A172 (cell line): ENCODE measurements at places on chromosomes 1 and 21.

GRCh38 chr21:35039595-35040289 is 9.4 kb downstream of the RUNX1 start:
- DNase-seq, result no peak

DNA sequence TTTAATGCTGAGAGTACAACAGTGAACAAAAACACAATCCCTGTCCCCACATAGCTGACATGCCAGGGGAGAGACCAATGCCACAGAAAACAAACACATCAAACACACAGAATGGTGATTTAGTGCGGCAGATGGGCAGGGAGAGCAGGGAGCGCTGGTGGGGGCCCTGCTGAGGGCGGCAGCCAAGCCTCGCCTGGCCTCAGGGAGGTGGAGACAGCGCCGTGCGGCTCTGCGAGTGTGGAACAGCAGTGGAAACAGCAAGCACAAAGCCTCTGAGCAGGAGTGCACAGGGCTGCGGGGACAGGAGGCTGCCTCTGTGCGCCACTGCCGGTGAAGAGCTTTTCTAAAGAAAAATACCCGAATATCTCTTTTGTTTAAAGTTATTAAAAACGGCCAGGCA is 17.0 kb downstream of the MCM3AP start:
- DNase-seq, result no peak

GRCh38 chr1:181485287-181486097 is 2.2 kb downstream of the CACNA1E start:
- DNase-seq, result no peak

- no peak for DNase-seq
These were observed 1.3 kb upstream of the RD3 start for GRCh38 chr1:211493133-211493871.

DNA sequence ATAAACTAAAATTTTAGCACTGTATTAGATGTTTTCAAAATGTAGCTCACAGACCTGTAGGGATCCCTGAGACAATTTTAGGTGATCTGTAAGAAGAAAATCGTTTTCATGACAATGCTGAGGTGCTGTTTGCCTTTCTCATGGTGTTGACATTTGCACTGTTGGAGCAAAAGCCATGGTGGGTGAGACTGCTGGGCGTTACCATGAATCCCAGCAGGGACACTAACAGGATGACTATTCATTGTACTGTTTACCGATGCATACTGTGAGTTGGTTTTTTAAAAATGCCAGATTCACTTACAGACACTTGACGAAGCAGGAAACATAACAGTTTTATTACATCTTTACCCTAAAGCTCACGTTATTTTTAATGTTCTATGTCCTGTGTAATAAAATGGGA is 468.5 kb downstream of the PCP4 start:
- DNase-seq, result no peak

DNA sequence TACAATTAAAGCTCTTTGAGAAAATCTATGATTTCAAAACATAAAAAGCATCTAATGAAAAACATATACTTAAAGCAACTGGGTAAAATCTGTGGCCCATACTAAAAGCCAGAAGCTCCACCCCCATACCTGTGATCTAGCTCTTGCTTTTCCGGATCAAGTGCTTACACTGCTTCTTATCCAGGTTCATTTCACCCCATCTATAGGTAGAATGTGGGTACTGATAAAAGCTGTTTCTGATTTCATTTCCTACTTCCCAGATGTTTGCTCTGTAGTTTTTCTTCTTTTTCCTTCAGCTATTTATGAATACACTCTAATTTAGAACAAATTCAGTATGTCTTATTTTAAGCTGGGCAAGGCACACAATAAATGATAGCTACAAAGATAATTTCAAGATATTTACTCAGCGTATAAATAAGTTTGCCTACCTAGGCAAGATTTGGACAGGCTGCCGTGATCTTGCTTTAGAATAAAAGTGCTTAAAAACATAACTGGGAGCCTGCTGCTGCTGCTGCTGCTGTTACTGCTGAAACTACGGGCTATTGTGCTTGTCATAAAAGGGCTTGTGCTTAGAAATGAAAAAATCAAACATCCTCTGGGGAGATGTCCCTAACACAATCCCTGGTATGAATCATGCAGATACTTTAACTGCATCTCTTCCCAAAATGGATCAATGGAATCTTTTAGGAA is 2.1 kb downstream of the SIPA1L2 start:
- peak; percentile 66 for DNase-seq

GRCh38 chr1:9539829-9540550 is 725 bp downstream of the SLC25A33 start:
- peak; percentile 30 for DNase-seq

DNA sequence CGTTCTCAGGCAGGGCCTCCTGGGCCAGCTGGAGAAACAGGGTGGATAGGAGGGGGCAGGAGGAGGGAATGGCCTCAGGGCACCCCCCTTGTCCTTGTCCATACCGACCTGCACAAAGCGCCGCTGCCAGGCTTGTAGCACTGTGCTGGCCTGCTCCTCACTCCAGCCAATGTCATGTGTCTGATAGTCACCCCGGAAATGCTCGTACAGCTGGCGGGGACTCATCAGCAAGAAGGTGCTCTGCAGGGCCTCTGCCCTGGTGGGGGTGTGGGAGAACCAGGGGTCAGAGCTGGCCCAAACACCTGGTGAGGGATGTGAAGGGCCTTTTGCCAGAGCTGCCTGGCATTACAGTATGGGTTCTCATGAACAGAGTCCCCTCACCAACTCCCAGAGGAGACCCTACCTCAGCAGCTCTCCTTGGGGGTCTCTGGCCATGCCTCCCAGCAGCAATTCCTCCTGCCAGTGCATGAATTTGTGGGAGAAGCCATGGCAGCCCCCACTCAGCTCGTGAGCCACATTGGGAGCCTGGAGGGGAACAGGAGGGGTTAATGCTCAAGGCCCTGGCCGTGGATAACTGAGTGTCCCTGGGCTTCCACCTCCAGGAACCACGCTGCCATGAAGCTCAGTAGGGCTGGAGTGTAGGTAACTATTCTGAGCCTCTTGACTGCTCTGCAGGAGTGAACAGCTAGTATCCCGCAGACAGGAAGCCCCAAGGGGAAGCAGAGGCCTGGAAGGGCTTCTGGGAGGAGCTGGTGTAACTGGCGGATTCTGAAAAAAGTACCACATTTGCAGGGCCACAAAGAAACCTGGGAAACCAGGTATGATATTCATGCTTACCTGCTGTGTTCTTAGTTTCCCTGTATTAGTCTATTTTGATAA is 13.3 kb downstream of the PTCH2 start:
- DNase-seq, result no peak

- peak; percentile 56 for DNase-seq
These were observed 92.8 kb downstream of the ETS2 start for GRCh38 chr21:38898422-38899096.

DNA sequence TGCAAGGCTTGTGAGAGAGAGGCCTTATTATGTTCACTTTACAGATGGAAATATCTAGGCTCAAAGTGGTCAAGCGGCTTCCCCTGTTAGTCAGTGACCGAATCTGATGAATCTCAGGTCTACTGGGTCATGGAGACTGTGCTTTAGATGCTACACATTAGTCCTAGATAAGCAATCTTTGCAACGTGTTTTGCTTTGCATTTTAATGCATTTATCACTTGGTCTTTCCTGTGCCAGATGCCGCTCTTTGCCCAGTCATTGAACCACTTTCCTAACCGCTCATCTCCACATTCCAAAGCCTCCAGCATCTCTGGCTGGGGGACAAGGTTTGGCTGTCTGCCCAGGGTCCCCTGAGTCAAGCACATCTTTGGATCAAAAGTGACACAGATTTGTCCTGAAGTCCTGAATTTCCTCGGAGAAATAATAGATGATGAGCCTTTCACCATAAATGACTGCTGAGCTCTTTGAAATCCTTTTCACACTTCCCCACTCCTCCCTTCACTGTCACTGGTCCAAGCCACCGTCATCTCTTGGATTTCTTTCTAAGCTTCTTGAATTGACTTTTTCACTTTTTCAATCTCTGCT is 96.0 kb upstream of the USP24 start:
- DNase-seq, result peak; percentile 69

GRCh38 chr1:199176713-199177112 is 537.9 kb downstream of the PTPRC start:
- DNase-seq, result no peak

GRCh38 chr1:211920141-211920572 is 89.6 kb upstream of the LPGAT1 start:
- no peak for DNase-seq

DNA sequence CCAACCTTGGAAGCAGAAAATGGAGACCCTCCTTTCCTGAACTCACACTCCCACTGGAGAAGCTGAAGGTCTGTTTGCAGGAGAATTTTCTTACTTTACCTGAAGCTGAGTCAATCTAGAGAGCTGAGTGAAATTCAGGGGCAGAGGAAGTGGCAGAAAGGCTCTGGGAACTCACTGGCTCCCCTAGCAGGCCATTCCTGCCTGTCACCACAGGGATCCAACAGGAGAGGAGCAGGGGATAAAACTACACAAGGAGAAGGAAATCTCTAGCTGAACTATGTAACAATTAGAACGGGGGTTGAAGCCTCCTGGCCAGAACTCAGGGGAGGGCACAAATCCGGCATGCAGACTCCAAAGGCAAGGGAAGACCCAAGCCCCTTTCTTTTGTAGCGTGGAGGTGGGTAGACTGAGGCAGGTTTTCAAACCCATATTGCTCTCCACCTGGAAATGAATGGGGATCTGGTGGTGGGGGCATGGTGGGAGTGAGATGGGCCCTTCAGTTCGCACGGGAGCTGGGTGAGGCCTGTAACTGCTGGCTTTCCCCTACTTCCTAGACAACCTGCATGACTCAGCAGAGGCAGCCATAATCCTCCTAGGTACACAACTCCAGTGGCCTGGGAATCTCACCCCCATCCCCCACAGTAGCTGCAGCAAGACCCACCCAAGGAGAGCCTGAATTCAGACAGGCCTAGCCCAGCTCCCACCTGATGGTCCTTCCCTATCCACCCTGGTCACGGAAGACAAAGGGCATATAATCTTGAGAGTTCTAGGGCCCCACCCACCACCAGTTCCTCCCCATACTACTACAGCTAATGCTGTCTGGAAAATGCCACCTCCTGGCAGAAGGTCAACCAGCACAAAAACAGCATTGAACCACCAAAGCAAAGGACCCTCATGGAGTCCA is 158.1 kb downstream of the LTN1 start:
- no peak for DNase-seq

GRCh38 chr1:203127666-203128430 is at the start of gene ADORA1:
ADORA1 (plus strand) TSS chr1:203127726; CDS start chr1:203128842, 1,116 bp downstream.
- peak; percentile 70 for DNase-seq

DNA sequence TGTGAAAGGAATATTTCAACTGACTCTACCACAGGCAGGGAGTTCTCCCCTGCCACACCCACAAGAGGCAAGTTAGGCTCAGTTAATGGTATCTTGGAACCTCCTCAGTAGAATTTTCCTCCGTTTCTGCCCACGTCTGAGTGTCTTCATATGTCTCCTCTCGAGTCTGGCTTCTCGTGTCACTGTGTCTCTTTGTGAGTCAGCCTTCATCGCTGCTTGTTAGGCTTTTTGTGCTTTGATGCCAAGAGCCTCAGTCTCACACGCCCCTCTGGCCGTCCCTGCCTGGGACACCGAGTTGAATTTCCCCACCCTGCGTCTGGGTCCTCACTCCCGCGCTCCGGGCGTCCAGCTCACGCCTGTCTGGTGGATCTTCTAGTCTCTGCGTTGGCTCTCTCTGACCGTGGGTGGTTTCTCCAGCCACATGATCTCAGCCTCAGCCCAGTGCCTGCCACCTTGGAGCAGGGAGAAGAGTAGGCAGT is 125.7 kb upstream of the GADD45A start:
- peak; percentile 57 for DNase-seq

GRCh38 chr21:37047079-37047478 is 25.8 kb downstream of the PIGP start:
- DNase-seq, result no peak

GRCh38 chr1:205456383-205456867 is 580 bp upstream of the BLACAT1 start:
- no peak for DNase-seq

- no peak for DNase-seq
These were observed 67.4 kb upstream of the STUM start for GRCh38 chr1:226481133-226481532.

DNA sequence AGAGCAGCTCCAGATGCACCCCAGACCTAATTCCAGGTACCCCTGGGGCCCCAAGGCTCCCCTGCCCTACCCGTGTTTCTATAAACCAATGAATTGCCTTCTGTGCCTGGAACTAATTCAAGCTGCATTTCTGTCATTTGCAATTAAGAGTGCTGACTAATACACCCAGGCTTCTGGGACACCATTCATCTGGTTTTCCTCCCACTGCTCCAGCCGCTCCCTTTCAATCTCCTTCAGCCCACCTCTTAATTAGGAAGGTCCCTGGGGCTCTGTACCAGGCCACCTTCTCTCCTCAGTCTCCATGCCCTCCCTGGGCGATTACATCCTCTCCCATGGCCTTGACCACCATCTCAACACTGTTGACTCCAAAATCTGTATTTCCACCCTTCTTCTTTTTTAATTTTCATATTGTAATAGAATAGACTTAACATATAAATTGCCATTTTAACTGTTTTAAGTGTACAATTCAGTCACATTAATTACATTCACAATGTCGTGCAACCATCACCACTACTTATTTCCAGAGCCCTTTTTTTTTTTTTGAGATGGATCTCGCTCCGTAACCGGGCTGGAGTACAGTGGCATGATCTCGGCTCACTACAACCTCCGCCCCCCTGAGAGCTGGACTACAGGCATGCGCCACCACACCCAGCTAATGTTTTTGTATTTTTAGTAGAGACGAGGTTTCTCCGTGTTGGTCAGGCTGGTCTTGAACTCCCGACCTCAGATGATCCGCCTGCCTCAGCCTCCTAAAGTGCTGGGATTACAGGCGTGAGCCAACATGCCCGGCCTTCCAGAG is 9.2 kb upstream of the GJB3 start:
- no peak for DNase-seq

- no peak for DNase-seq
These were observed 33.3 kb downstream of the HMGB4 start for GRCh38 chr1:33897092-33897725.

DNA sequence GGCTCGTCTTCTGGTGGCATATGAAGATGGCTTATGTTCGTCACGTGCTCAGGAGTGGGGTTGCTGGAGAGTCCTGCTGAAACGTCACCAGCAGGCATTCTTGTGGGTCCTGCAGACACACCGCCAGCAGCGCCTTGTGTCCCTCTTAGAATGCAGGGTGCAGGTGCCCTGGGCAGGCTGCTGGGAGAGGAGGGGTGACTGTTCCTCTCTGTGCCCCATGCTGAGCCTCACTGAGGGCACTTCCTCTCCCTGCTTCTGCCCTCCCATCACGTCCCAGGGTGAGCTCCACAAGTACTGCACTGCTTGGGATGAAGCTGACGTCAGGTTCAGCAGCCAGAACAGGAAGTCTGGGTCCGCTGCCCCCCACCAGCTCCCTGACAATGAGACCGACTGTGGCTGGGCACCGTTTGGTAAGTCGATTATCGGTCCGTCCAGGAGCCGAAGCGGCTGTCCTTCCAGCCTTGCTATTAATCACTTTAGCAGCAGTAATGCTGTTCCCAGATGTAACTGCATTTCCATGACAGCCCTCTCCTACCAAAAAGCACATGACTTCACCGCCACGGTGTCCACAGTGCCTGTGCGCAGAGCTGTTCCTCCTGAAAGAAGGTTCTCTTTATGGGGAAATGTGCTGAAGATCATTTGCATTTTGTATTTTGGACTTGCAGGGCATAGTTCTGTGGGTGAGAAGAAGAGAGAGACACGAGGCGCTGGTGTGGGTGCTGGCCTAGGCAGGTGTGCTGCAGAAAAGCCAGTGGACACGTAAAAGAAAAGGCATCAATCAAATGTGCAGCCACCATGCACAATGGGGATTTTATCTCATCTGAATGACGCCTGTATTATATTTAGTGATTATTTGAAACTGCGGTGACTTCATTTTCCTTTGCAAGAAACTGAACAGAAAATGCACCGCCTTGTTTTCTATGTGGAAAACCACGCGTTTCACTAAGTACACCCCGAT is 21.0 kb downstream of the SLC37A1 start:
- no peak for DNase-seq
